Activated CD4-positive, alpha-beta T cell treated with anti-CD3 and anti-CD28 coated beads, Interleukin-2, amount 10 ng/mL, durations not matched to agents 7 days and 5 days (primary cell): ENCODE measurements at places on chromosomes 2 and 18. TPM values are rescaled to one million over a fixed set of nuclear protein-coding genes. Genes with fewer than 3 reads are reported as not detected.

GRCh38 chr2:204059016-204059415 lies 122.5 kb downstream of the ICOS start:
- no peak for DNase-seq

GRCh38 chr18:80010551-80010906 lies 22.2 kb upstream of the TXNL4A start:
- no peak for DNase-seq

DNA sequence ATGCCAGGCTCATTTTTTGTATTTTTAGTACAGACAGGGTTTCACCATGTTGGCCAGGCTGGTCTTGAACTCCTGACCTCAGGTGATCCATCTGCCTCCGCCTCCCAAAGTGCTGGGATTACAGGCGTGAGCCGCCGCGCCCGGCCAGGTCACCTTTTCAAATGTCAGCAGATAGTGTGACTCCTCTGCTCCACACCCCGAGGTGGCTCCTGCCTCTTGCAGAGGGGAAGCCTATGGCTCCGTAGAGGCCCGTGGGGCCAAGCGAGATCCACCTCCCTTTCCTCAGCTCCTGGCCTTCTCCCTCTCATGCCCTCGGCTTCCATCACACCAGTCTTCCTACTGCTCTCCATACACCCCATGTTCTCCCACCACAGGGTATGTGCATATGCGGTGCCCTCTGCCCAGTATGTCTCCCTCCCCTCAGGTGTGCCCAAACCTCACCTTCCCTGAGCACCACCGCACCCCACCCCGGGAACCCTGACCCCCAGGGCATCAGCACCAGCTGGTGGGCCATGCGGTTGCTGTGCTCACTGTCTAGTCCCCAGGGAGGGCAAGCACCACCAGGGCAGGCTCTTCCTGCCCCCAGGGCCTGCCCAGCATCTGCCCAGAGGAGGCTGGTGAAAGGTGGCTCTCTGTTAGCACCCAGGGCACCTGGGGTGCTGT lies 10.7 kb downstream of the GPR17 start:
- DNase-seq: no peak

DNA sequence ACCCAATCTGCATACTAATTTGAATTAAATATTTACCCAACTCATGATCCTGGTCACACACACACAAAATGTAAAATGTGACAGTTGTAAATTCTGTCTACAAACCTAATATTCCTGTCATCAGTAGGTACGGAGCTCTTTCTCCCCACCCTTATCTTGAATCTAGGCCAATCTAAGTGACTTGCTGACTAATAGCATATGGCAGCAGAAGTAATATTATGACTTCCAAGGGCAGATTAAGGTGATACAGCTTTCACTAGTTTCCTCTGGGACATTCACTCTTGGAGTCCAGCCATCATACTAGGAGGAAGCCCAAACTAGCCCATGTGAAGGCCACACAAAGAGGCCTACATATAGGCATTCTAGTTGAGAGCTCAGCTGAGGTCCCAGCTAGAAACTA lies 89.4 kb downstream of the TMEM131 start:
- no peak for DNase-seq

DNA sequence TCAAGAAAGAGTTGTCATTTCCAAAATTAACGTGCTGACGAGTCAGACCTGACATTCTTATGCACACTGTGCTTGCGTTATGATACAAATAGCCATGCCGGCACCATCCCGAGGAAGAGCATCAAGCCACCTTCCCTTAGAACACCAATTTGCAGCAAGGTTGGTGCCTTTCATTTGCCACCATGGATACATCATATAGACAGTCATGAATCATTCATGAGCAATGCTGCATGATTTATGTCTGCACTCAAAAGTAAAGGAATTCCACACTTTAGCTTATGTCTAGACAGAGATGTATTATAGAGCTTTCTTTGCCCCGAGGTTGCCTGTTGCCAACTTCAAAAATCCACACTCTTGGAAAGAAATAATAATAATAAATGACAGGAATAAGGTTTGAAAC lies 166.9 kb downstream of the VWC2L start:
- no peak for DNase-seq

- no peak for DNase-seq
Measured at GRCh38 chr18:54240629-54241107, 16.2 kb upstream of the MBD2 start.

- DNase-seq: peak; percentile 32
Measured at GRCh38 chr2:16553226-16553625, 112.4 kb downstream of the CYRIA start.

GRCh38 chr18:64416990-64417389 lies 268.1 kb upstream of the LINC00305 start:
- no peak for DNase-seq

GRCh38 chr2:58140508-58141072 lies 94.0 kb downstream of the VRK2 start:
- no peak for DNase-seq

GRCh38 chr2:23656597-23656973 lies 270.3 kb downstream of the ATAD2B start:
- DNase-seq: no peak

DNA sequence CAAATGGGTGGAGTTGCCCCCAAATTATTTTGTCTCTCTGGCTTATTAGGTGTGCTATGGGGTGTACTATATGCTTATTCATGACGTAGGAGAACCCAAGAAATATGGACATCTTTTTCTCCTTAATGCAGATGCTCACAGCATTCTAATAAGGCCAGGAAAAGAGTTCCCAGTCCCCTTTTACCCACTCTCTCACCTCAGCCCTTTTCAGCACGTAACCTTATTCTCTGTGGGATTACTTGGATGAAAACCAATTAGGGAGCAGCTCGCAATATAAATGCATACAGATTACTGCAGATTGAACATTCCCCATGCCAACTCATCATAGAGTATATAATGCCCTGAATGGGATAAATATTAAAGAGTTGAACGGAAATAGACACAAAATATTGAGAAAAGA lies 891.2 kb upstream of the POU3F3 start:
- no peak for DNase-seq

- DNase-seq: no peak
Measured at GRCh38 chr2:225122007-225122406, 79.7 kb upstream of the DOCK10 start.

DNA sequence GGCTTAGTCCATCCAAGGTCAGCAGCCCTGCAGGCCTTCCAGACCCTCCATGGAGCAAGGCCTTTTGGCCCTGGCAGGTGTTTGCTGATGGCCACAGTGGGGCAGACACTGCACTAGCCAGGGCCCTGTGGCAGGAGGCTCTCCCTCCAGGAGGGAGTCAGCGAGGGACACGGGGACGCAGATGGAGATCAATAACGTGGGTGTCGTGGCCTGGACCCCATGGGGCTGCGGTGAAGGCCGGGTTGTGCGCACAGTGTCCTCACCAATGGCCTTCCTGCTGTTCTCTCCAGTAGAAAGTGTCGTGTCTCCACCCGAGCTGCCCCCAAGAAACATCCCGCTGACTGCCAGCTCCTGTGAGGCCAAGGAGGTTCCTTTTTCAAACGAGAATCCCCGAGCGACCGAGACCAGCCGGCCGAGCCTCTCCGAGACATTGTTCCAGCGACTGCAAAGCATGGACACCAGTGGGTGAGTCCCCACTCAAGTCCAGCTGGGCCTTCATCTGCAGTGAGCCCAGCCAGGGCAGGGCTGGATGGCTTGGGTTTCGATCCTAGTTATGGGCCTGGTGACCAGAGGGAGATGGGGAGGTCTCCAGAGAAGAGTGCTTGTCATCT lies 65.4 kb downstream of the INPP5D start:
- DNase-seq: no peak

GRCh38 chr2:65435625-65436168 lies 3.3 kb upstream of the SPRED2 start:
- peak; percentile 29 for DNase-seq

DNA sequence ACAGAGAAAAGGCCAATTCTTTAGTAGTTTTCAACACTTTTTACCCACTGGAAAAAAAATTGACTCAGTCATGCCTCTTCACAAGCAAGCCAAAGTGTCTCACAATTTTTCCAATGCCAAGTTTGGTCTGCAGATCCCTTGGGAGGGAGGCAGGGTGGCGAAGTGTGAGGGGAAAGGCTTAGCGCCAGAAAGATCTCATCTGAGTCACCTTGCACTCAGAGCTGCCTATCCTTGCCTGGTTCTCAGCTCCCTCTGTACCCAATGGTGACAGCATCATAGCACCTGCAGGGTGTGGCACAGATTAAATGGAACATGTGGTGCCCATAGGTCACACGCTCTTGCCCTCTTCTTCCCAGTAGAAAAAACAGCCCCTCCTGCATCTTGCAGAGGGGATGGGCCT lies 55.2 kb upstream of the GYPC start:
- no peak for DNase-seq

GRCh38 chr18:35466815-35467623 lies 30.7 kb downstream of the INO80C start:
- no peak for DNase-seq

DNA sequence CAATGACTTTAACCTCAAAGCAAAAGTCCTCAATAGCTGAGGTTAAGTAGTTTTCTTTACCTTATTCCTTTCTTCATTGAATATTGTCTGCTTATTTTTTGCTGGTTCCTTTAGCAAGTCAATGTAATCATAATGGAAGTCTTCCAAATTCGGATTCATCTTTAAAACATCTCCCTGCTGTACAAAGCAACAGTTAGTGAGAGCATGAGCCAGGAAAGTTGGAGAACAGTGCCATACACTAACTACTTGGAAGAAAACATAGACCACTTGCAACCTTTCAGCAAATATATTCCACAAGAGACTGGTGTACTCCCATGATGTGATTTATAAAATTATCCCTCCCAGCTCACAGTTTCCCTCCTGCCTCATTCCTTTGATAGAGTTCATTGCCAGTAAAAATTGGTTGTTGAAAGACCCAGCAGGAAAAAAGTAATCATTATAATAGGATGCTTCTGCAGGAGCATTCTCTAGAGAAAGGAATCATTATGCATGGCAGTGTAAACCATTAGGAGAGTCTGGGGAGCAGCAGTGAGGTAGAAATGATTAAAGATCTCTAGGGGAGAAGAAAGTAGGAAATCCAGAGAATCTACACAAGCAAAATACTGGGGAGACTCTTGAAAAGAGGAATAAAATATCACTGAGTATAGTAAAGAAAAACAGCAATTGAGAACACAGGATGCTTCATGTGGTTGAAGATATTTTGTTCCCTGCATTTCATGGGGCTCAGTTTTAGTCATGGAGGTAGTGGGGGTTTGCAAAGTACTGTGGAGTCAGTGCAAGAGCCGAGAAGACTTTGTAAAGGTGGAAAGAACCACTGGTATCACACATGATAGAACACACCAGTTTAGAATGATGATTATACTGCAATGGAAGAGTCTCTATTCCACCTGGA lies 38.6 kb upstream of the TTN start:
- DNase-seq: no peak

- DNase-seq: no peak
Measured at GRCh38 chr18:49723648-49724180, 89.6 kb downstream of the ACAA2 start.

GRCh38 chr2:5561006-5561405 lies 131.2 kb upstream of the SOX11 start:
- DNase-seq: no peak

- DNase-seq: no peak
Measured at GRCh38 chr2:75292826-75293225, 93.5 kb upstream of the TACR1 start.

DNA sequence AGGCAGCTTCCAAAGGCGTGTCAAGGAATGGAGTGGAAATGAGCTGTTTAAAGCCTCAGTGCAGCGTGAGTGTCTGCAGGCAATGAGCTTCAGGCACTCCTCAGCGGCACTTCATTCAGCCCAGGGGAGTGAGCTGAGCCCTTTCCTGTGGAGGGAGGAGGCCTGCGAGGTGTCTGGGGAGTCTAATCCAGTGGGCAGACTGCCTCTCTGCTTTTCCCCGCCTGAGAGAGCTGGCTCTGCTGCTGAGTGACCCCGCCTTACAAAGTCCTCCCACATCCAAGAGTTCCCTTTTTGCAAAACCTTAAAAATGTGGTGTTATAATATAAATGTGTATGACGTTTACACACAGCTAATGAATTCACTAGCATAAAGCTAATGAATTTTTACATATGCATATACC lies 7.0 kb upstream of the LDLRAD4 start:
- no peak for DNase-seq

DNA sequence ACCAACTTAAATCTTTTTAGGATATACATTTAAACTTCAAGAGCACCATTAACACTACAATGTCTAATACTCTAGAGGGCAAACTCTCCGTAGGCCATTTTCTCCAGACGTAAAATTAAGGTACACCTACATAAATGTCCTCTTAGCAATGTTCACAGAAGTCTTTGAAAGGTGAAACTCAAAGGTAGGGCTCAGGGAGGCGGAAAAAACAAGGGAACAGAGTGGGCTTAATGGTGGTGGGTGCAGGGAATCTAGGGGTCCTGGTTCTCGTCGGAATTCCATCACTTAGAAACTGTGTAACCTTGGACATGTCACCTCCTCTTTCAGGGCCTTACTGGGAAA lies 668 bp downstream of the NFU1 start:
- peak; percentile 11 for DNase-seq

- no peak for DNase-seq
Measured at GRCh38 chr2:39306626-39307025, 62.9 kb upstream of the CDKL4 start.

DNA sequence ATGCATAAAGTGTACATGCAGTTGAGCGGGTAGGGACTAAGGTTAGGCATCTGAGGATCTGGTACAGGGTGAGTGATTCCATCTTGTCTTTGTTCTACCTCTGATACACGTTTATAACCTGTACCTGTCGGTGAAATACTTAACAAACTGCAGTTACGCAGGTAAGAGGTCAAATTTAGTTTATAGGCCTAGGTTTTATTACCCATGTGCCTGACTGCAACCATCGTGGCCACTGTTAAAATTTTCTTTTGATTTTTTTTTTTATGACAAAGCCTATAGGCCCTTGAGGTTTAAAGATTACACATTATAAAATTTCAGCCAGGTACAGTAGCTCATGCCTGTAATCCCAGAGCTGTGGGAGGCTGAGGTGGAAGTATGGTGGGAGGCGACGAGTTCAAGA lies 15.4 kb upstream of the HNMT start:
- DNase-seq: no peak

GRCh38 chr18:76892832-76893231 lies 70.5 kb downstream of the ZNF236 start:
- no peak for DNase-seq

- DNase-seq: no peak
Measured at GRCh38 chr2:207782238-207783030, 12.7 kb upstream of the FZD5 start.

GRCh38 chr2:204255526-204255925 lies 289.7 kb upstream of the PARD3B start:
- DNase-seq: no peak

- DNase-seq: no peak
Measured at GRCh38 chr2:223099561-223099960, 47.6 kb downstream of the KCNE4 start.

- DNase-seq: no peak
Measured at GRCh38 chr2:46674488-46674887, 195.1 kb downstream of the TMEM247 start.

GRCh38 chr2:165462443-165462842 lies 7.1 kb upstream of the CSRNP3 start:
- DNase-seq: no peak

ITGA6 gene
- total RNA-seq: 47.2 TPM

TMEM178A gene
- not detected for total RNA-seq

LMAN1 gene
- 55.4 TPM for total RNA-seq

KIAA2012 gene
- not detected for total RNA-seq

SGPP2 gene
- total RNA-seq: 0.67 TPM

NYAP2 gene
- total RNA-seq: not detected

NXPH2 gene
- not detected for total RNA-seq

MAPK4 gene
- not detected for total RNA-seq

TEKT4 gene
- not detected for total RNA-seq

THSD7B gene
- not detected for total RNA-seq

CYS1 gene
- 0.15 TPM for total RNA-seq
